ENCODE measurements at places on chromosomes 3 and 15. TPM values are rescaled to one million over a fixed set of nuclear protein-coding genes. Genes with fewer than 3 reads are reported as not detected.

KLHL40 gene
- total RNA-seq: not detected

DTWD1 gene
- 13.7 TPM for total RNA-seq

PLD1 gene
- total RNA-seq: 0.94 TPM

HHATL gene
- not detected for total RNA-seq

STARD5 gene
- total RNA-seq: 5.7 TPM

Data from activated CD4-positive, alpha-beta T cell treated with anti-CD3 and anti-CD28 coated beads, Interleukin-2, amount 10 ng/mL, durations not matched to agents 7 days and 5 days (primary cell).